NCI-H82 (cell line): ENCODE measurements at places on chromosomes 1 and 21.

GRCh38 chr1:94540440-94541245 lies 916 bp downstream of the F3 start:
- no peak for DNase-seq

DNA sequence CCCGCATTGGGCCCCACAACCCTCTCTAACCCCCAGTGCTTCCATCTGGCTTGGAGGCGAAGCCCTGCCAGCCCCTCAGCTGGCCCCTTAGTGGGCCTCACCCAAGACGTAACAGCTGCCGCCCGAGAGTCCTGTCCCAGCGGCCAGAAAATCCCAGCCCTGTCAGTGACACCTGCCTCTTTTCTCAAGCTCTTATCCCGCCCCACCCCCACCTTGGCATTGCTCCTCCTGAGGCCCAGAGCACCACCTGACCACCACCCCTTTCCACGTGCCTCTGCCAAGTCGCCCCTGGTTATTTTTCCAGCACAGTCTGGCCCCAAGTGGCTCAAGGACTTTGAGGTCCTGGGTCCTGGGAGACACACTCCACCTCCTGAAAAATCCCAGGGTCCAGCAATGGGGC lies 5.9 kb upstream of the CTRC start:
- peak; percentile 98 for DNase-seq

- no peak for DNase-seq
These were observed 227.6 kb downstream of the LMO4 start for GRCh38 chr1:87556326-87556725.

- no peak for DNase-seq
These were observed 4.4 kb upstream of the PRDM15 start for GRCh38 chr21:41883582-41883981.

DNA sequence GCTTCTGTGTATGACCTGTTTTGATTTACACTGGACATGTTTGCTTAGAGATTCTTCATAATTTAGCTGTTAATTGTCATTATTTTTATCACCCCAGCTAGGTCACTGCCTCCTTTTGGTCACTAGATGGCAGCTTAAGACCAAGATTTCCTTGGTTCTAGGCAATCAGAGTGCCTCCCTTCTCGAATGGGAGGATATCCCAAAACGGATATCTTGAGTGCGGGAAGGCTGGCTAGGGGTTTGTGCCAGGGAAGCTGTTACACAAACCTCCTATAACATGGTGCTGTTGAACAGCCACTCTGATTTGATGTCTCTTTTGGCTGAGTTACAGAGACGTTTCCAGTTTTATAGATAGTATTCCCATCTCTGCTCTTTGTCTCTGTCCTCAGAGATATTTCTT lies 283.5 kb downstream of the S1PR1 start:
- peak; percentile 75 for DNase-seq

DNA sequence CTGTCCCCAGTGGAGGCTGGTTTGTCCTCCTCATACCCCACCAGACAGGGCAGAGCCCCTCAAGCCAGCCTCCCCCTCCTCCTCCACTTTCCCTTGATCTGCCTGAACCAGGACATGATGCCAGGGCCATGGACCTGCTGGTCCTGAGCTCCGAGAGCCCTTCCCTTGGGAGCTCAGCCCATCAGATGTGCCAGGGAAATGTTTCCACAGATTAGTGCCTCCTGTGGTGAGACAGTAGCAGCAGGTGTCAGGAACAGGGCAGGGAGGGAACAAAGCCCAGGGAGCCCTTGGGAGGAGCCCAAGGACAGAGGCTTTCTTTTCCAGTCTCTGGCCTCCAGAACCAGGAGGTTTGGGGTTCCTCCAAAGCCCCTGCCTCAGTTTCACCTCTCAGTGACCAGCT lies 14.6 kb upstream of the SLC41A1 start:
- peak; percentile 56 for DNase-seq

GRCh38 chr1:153217212-153217611 lies at the start of gene PRR9:
PRR9 (plus strand) TSS chr1:153217584; CDS start chr1:153218145, 561 bp downstream.
- no peak for DNase-seq

DNA sequence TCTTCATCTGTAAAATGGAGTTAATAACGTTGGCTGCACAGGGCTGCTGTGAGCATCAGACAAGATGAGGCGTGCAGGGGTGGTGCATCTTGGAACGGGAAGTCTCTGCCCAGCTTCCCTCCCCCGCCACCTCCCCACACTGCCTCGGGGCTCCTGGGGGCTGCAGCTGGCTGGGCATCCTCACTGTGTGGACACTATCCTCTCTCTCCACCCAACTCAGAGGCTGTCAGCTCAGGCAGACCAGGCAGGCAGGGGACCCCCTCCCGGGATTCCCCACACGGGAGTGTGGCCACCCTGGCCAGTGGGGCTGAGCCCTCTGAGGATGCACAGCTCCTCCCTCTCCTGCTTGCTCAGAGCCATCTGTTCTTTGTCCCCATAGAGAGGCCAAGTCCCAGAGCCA lies 122.7 kb downstream of the CCDC185 start:
- DNase-seq: peak; percentile 38

GRCh38 chr1:207883660-207884250 lies 27.2 kb downstream of the CD34 start:
- peak; percentile 16 for DNase-seq
